ENCODE measurements at places on chromosomes 1 and 21.

- no peak for DNase-seq
Measured at GRCh38 chr1:40630488-40631223, 34.8 kb downstream of the RIMS3 start.

DNA sequence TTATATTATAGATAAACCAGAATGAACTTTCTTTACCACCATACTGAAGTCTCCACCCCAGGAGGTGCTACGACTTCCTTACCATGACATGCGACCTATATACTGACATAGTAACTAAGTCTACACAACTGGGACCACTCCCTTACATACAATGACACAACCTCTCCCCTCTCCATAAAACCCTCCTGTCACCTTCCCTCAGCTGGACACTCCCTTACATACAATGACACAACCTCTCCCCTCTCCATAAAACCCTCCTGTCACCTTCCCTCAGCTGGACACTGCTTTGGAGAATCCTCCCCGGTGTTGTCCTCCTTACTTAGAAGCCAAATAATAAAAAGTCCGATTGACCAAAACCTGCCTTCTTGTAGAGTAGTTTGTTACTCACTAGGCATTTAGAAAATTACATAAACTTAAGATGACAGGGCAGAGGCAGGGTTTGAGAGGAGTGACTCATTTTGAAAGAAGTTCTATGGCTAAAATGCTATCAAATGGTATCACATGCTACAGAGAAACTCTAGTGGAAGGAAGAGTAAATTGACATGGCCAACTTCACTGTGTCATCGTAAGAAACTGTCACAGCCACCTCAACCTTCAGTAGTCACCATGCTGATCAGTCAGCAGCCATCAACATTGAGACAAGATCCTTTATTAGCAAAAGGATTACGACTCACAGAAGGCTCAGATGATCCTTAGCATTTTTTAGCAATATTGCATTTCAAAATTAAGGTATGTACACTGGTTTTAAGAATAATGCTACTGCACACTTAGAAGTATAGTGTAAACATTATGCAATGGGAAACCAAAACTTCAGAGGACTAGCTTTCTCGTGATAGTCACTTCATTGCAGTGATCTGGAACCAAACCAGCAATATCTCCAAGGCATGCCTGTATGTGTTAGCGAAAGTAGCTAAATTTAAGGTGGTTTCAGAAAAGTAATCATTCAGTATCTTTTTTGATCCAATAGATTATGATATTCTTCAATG, 56.4 kb downstream of the AHCTF1 start:
- DNase-seq, result no peak

DNA sequence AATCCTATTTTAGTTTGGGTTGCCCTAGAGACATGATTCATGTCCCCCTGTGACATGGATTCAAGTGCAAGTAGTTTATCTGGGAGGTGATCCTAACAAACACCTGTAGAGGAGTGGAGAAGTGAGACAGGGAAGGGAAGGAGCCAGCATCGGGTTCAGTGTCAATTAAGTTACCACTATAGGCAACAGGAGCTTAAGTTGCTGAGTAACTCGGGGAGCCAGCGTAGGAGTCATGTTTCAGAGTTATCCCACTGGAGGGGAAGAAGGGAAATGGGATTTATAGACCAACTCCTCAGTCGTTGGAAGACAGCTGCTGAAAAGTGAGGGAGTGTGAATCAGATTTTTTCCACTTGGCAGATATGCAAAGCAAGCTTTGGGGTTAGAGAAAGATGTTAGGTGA, 54.9 kb downstream of the SLC30A7 start:
- DNase-seq, result no peak

- DNase-seq, result no peak
Measured at GRCh38 chr1:5983361-5984103, 8.7 kb downstream of the NPHP4 start.

GRCh38 chr1:13505020-13505419, 8.8 kb downstream of the LRRC38 start:
- DNase-seq, result no peak

DNA sequence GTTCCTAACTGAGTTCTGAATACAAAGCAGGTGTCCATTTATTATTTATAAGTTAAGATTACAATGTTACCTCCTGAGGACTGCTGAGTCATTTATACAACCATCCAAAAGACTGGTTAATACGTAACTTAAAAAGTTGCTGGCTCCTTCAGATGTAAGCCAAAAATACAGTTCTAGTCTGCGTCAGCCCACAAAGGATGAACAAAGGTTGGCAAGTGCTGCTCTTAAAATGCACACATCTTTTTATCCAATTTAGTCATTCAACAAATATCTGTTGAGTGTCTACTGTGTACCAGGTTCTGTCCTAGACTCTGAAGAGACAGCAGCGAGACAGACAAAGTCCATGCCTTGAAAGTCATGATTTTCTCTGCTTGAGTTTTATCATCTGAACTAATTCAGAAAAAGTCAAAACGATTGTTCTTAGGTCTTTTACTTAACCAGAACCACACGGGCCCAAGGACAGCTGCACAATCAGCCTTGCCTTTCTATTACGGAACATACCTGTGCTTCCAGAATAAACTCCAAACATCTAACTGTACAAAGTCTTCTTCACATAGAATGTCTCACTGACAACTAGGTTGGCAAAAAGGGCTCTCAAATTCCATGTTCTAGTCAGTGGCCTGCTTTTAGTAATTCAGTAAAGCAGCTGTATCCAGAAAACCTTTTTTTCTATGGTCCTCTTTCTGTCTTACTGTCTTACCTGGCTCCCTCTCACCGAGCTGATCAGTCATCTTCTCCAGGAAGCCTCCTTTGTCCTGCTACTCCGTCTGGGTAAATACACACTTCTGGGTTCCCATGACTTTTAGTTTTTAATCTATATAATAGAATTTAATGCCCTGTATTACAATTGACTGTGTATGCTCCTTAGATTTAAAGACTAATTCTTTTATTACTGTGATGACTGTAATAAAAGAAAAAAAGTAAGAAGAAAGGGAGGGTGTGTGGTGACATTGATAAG, 15.5 kb upstream of the CNN3 start:
- no peak for DNase-seq

- DNase-seq, result no peak
Measured at GRCh38 chr1:150002217-150002616, 8.3 kb downstream of the OTUD7B start.

- no peak for DNase-seq
Measured at GRCh38 chr1:108862017-108862610, 5.2 kb upstream of the AKNAD1 start.

DNA sequence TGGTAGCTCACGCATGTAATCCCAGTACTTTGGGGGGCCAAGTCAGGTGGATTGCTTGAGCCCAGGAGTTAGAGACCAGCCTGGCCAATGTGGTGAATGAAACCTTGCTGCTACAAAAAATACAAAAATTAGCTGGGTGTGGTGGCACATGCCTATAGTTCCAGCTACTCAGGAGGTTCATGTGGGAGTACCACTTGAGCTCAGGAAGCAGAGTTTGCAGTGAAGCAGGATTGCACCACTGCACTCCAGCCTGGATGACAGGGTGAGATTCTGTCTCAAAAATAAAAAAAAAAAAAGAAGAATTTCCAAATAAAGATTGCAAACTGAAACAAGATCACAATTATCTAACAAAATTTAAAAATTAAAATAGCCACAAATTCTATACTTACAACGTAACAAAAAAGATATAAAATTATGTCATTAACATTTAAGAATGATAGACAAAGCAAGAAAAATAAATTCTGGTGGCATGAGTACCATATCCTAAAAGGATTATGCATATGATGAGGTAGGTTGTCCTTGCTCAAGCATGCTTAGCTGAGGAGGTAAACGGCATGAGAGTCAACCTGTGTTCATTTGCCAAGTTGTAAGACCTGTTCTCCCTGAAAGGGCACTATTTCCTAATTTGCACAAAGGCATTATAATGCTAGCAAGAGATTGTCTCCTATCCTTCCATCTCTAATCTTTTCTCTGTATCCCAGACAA, 20.2 kb downstream of the IPP start:
- no peak for DNase-seq

DNA sequence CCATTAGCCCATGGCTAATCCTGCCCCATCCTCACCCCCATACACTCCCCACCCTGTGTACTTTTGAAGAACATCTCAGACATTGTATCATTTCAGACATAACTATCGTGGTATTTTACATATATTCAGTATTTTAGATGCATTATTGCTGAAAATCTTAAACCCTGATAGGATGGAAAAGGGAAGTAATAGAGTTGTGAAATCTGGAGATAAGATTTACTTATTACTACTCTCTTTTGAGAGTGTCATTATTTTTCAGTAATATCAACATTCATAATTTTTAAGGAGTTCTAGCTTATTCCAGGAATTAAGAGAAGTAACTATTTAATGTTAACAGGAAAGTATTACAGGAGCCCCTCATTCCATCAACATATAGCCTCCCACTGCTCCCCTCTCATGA, 34.4 kb downstream of the ADCY10 start:
- DNase-seq, result no peak

- DNase-seq, result no peak
Measured at GRCh38 chr1:185741551-185741950, 7.4 kb downstream of the HMCN1 start.

- DNase-seq, result no peak
Measured at GRCh38 chr1:95012389-95012788, 60.4 kb downstream of the ALG14 start.

DNA sequence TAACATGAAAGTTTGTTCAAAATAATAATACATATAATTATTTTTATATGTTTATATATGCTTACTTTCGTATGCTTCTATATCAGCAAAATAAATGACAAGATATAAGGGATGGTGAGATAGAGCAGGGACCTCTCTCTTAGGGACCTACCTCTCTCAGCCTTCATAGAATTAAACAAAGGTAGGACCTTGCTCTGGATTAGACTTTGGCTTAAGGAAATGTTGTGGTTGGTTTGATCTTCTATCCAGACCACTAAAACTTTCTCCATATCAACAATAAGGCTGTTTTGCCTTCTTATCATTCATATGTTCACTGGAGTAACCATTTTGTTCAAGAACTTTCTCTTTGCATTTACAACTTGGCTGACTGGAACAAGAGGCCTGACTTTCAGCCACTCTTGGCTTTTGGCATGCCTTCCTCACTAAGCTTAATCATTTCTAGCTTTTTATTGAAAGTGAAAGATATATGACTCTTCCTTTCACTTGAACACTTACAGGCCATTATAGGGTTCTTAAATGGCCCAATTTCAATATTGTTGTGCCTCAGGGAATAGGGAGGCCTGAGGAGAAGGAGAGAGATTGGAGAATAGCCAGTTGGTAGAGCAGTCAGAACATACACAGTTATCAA, 14.4 kb downstream of the FRRS1 start:
- DNase-seq, result no peak

GRCh38 chr21:42336054-42336453, 14.7 kb downstream of the TFF2 start:
- DNase-seq, result no peak

GRCh38 chr1:166972826-166973225, 2.5 kb downstream of the ILDR2 start:
- no peak for DNase-seq

DNA sequence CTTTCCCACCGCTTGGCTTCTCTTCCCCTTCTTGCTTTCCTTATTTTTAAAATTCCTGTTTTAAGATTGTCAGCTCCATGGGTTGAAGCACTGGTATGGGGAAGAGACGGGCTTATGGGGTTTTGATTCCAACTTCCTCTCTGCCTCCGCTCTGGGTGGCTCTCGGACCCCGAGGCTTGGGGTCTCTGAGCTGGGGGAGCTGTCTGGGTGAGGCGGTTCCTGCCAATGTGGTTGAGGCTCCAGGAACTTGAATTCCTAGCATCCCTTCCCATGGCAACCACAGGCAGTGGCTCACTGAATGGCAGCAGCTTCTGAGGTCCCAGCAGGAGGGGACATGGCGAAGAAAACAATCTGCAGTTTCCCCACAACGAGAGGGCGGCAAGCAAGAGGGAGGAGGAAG, 83.1 kb upstream of the C1orf174 start:
- DNase-seq, result no peak

- no peak for DNase-seq
Measured at GRCh38 chr1:53107570-53108322, 34.7 kb downstream of the SLC1A7 start.

GRCh38 chr21:42495765-42496119, 282 bp downstream of the RSPH1 start:
- no peak for DNase-seq

GRCh38 chr1:115091572-115091971, 2.3 kb upstream of the TSPAN2 start:
- DNase-seq, result no peak

- no peak for DNase-seq
Measured at GRCh38 chr1:186479162-186479561, 18.2 kb upstream of the PDC start.

GRCh38 chr1:30419831-30420230, 303.6 kb downstream of the MATN1 start:
- no peak for DNase-seq

- no peak for DNase-seq
Measured at GRCh38 chr1:161139766-161140165, 7.3 kb upstream of the DEDD start.

DNA sequence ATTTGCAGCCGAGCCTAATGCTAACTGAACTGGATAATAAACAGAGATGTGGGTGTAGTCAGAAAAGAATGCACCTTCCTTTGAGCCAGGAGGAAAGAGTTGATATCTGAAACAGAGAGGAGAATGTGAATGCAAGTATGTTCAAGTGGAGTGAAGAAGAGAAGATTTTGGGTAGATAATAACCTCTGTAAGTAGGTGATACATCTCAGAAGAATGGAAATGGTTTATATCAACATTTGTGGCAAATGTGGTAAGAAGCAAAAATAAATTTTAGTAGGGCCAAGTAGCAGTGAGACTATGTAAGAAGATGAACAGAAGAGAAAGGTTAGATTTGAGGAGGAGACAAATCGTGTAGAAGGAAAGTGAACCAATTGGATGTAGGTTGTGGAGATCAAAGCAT, 1.7 kb upstream of the DNTTIP2 start:
- no peak for DNase-seq

DNA sequence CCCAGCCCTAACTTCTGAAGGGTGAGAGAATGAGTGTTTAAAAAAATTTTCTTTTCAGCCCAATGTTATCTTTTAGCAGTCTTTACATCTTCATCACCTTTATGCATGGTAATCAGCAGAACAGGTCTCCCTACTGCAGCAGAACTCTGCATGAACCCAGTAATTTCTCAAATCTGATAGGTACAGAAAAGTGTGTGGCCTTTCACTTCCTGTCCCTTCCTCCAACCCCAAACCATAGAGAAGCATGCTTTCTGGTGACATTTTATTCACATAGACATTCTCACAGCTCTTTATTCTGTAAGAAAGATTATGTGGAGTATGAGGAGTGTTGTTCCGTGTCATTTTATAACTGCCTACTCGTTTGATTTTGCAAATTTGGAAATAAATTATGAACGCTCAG, 68.6 kb downstream of the RPAP2 start:
- no peak for DNase-seq

Measured in amygdala (tissue), 56 donors.